IPS DF 19.7 (cell line): ENCODE measurements at places on chromosomes 11 and 22.

DNA sequence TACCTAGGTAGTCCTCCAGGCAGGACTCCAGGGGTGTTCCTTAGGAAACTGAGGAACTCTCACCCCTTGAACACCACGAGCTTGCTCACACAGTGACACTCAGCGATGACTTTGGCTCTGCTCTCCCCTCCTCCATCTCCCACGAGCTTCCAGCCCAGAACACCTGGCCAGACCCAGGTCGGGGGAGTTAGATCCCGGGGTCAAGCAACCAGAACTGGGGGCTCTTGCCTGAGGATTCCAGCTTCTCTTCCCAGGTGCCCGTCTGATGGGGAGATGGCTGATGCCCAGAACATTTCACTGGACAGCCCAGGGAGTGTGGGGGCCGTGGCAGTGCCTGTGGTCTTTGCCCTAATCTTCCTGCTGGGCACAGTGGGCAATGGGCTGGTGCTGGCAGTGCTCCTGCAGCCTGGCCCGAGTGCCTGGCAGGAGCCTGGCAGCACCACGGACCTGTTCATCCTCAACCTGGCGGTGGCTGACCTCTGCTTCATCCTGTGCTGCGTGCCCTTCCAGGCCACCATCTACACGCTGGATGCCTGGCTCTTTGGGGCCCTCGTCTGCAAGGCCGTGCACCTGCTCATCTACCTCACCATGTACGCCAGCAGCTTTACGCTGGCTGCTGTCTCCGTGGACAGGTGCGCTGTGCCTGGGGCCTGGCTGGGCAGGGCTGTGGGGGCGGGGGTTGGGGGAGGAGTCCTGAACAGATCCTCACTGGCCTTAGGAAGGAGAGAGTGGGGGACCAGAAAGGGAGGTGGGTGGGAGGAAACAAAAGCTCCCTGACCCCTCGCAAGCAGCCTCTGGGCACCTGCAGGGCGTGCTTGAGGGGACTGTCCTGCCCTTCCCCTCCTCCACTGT is at the start of gene GALR3:
Gene GALR3, plus strand, starts transcription at position 249 of the 852 bp plus-strand sequence. Its CDS starts 25 bp downstream, at position 274.
- no peak for DNase-seq

DNA sequence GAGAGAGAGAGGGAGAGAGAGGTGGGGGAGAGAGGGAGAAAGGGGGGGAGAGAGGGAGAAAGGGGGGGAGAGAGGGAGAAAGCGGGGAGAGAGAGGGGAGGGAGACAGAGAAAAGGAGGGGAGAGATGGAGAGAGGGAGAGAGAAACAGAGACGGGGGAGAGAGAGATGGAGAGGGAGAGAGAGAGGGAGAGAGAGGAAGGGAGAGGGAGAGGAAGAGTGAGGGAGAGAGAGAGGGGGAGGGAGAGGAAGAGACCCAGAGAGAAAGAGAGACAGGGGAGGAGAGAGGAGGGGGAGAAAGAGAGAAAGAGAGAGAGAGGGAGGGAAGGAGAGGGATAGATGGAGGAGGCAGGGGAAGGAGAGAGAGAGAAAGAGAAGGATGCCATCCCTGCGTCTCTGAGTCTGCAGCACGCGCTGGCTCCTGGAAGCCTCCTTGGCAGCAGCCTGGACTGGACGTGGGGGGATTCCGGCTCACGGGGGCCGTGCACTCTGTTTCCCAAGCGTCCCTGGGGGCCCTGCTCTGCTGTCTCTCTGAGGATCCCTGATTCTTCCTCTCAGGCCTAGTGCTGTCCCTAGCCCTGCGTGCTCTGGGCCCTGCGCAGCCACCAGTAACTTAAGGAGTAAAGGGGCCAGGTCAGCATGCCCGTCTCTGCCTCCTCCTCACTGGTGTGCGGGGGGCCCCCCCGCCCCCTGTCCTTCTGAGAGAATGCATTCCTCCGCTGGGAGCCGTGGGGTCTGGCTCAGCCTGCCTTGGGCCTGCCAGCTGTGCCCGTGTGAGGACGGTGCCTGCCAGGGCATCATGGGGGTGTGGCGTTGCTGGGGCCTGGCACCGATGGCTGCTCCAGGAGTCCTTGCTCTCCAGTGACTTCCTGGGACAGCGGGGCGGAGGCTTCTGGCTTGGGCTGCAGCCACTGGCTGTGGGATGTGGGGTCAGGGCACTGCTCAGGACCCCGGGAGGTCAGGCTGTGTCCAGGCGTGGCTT is 429.5 kb downstream of the TBC1D22A start:
- DNase-seq: no peak

GRCh38 chr11:134915212-134915611 is 503.2 kb upstream of the B3GAT1 start:
- DNase-seq: no peak

GRCh38 chr11:996681-997080 is 39.8 kb downstream of the MUC6 start:
- DNase-seq: no peak
